ENCODE measurements at places on chromosomes 6 and 20.

DNA sequence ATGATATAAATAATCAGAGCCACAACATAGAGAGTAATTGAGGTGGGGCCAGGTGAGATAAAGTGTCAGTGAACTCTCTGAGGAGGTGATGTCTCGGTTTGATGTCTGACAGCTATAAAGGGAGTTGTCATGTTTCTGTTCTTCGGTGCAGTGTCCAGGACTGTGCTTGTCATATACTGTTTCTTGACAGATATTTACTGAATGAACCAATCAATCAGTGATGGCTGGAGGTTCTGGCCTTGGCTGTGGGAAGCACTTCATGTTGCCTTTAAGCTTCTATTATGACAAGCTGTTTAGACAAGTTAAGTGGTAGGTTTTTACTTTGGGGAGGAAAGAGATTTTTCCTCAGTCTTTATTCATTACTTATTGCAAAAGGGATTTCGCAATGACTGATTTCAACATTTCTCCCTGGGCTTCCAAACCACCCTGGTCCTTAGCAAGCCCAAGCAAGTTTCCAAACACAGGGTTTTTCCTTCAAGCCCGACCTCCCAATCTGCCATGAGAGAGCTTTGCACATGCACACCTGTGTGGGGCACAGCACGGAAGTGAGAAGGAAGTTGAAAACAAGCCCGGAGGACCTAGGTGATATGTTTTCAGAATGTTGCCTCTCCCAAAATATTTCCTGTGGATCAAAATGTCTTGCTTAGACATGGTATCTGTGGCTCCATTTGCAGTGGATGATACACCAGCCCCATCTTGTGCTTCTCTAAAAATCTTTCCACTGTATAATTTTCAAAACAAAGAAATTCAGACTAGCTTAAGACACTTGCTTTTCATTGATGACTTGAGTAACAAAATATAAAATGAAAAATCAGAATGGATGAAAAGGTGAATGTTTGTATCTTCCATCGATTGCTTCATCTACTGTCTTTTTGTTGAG is 567.3 kb upstream of the BTBD3 start:
- no peak for DNase-seq

GRCh38 chr20:24406750-24407149 is 62.7 kb upstream of the SYNDIG1 start:
- DNase-seq: peak; percentile 47

DNA sequence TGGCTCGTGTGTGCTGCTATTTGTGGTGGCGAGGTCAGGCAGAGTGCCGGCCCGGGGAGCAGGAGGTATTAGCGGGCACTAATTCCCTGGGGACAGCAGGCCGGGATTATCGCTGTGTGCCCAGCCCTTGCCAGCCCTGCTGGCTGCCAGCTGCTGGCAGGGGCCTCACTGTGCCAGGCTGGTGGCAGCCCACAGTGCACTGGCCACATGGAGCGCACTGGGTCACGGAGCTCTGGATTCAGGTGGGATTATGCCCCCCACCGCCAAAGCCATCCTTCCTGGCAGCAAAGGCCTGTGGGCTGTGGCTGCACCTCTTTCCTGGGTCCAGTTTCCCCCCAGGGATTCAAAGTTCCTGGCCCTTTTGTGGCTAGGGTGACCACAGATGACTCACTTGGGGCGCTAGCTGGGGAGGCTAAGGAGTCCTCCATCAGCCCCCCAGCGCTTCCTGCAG is 59.7 kb downstream of the YTHDF1 start:
- no peak for DNase-seq

DNA sequence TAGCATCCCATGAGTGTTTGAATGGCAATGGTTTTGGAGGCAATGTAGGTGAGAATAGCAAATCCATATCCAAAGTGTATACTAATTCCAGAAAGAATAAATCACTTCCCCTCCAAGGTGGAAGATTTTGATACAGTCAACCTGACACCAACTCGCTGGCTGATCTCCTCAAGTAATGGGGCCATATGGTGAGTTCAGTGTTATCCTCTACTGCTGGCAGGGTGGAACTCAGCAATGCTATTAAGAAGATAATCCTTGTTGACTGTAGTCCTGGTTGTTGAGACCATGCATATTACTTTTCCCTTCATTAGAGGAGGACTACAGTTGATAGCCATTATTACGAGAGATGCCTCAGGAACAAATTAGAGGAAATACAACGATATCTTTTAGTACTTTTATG is 17.8 kb upstream of the HLA-DQB1 start:
- DNase-seq: no peak

DNA sequence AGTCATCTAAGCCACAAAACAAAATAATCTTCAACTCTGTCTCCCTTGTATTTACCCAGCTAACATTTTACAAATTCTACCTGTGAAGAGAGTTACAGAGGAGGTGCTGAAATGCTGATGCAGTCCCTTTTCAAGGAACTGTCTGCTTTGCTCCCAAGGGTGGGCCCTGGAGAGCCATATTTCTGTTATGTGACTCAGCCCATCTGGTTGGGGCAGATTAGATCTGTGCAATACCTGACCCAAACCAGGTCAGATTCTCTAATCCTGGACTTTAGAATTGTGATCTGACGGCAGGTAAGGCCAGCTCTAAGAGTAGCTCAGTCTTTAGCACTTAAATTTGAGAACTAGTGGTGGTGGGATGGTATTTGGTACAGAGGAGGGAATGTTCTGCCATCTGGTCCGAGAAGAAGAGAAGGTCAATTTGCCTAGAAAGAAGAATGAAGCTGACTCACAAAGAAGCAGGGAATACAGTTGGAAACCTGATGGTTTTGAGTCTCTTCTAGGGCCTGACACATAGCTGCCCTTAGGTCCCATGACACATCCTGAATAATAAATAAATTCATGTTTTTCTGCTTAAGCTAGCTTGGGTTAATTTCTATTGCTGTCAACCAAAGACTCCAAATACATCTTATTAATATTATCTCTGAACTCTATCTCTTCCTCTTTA is 8.1 kb downstream of the ZNF311 start:
- DNase-seq: no peak

DNA sequence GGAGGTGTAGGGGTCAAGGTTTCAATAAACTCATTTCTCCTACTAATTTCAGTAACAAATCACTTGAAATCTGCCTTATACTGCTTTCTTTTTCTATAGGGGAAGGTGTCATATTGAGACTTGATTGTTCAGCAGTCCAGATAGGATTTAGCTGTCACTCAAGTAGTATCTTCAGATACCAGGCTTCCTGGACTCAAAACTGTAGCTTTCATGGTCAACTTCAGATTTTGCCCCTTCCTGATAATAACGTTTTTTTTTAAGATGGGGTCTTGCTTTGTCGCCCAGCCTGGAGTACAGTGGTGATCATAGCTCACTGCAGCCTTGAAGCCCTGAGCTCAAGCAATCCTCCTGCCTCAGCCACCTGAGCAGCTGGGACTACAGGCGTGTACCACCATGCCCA is 77.8 kb downstream of the JAG1 start:
- no peak for DNase-seq

DNA sequence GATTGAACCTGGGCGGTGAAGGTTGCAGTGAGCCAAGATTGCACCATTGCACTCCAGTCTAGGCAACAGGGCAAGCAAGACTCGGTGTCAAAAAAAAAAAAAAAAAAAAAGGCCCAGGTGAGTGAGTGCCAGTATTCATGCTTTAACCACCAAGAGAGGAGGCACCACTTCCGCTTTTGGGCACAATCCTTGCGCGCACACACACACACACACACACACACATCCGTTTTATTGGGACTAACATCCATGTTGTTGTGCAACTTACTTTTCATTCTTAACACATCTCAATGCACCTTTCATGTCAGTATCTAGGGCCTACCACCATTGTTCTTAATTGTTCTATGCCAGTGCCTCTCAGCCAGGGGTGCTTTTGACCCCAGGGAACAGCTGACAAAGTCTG is 263.0 kb downstream of the CDC5L start:
- no peak for DNase-seq

DNA sequence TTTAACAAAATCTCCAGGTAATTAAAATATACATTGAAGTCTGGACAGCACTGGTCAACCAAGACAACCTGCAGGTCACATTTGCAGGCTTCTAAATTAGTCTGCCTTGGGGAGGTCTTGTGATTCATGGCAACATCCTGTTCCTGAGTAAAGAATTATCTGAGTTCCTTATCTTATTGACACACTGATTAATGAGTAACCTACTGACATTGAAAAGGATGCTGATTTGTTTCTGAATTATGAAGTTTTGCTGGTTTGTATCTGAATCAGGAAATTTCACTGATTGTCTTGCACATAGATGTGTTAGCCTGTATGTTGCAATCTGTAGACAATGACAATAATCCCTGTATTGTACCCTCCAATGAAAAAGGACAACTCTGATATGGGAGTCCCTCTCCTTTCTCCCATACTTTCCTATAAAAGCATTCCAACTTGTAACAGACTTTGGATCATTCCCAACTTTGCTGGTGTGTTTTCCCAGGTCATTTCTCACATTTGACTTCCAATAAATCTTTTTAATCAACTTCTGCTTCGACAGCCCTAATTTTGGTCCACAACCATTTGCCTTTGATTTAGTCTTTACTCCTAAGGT is 80.0 kb downstream of the LAMP5 start:
- no peak for DNase-seq

GRCh38 chr6:127164565-127164964 is 46.1 kb downstream of the RSPO3 start:
- no peak for DNase-seq

GRCh38 chr6:71126506-71126905 is 162.1 kb upstream of the OGFRL1 start:
- no peak for DNase-seq

DNA sequence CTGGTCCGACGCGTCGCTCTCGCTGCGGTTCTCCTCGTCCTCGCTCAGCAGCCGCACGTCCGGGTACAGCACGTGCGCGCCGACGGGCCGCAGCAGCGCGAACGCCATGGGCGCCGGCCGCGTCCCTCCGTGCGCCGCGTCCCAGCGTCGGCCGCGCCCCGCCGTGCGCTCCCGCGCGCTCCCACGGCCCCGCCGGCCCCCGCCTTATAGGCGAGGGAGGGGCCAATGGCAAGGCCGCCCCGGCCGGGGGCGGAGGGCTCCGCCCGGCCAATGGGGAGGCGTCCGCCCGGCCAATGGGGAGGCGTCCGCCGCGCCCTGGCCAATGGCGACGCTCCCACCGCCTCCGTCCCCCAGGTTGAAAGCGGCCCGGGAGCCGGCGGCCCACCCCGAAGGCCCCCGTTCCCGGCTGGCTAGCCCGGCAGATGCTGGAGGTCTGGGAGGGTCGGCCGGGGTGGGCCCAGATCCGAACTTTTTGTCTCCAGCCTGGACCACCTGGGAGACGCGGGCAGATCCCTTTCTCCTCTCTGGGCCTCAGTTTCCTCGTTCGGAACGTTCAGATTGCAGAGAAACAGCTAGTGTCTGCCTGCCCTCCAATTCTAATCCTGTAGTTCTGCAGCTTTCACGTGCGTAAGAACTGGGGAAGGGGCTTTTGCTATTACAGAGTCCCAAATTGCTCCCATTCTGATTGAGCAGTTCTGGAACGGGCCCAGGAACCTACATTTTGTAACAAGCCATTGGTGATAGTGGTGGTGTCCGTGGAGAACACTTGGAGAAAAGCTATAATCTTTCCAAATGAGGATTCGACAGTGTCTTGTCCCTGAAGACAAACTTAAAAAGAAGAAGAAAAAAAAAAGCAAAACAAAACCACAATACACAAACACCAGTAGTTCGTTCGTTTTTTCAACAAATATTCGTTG is at the start of gene TCF15:
TSS of gene TCF15 (minus strand) at position 180 of the 917 bp plus-strand sequence. CDS start at position 108, 72 bp downstream.
- DNase-seq: no peak

GRCh38 chr6:65259059-65259458 is 448.0 kb downstream of the EYS start:
- DNase-seq: no peak

DNA sequence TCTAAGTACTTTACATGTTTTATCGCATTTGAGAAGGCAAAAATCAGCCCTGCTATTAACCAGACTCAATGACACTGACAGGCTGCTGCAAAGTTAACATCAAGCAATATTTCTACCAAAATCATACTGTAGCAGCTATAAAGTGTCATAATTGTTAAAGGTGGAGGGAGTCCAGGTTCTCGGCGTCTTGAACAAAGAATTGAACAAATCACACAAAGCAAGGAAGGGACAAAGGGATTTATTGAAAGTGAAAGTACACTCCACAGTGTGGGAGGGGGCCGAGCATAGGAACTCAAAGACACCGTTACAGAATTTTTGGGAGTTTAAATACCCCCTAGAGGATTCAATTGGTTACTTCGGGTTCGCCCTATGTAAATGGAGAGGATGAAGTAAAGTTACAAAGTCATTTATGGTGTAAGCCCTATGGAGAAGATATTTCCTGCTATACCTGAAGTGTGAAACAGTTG is 12.9 kb upstream of the ZNF391 start:
- DNase-seq: peak; percentile 11

GRCh38 chr6:14664112-14664601 is 546.6 kb downstream of the CD83 start:
- DNase-seq: no peak

- no peak for DNase-seq
Observed at GRCh38 chr6:69438113-69438512, 358.7 kb downstream of the LMBRD1 start.

- no peak for DNase-seq
Observed at GRCh38 chr6:33915134-33915533, 111.3 kb upstream of the MLN start.

DNA sequence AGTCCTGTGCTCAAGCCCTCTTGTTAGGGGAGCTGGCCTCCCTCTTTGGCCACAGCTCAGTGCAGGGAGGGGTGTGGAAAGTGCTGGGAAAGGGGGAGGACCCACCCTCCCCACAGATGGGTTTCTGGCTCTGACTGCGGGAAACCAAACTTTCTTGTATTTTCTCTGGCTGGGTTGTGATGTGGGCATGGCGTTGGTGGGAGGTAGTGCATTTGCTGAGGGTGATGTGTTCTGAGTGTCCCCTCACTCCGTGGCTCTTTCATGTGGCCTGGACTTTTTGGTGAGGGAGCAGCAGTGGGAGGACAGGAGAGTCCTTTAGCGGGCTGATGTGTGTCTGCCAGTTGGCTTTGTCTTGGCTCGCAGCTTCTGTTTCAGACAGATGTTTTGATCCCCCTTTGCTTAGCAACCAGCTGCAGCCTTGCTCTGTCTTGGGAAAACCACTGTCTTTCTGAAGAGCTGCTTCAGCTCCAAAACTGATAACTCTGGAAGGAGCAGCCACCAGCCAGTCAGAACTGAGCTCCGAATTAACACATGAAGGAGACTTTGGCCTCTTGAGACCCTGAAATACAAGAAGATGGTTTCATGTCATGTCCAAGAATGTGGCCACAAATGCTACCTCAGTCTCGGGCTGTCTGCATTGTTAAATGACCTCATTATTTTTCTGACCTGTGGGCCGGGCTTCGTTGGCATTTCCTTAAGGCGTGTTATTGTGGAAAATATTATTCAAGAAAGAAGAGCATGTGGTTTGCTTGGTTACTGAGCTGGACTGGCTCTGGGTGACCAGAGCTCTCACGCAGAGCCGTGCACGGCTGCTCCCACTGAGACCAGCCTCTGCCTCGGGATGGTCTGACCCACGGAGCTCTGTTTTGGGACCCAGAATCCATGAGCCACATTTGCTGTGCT is 21.5 kb downstream of the SYNJ2 start:
- peak; percentile 65 for DNase-seq

- no peak for DNase-seq
Observed at GRCh38 chr20:54774426-54774825, 299.0 kb downstream of the DOK5 start.

- DNase-seq: no peak
Observed at GRCh38 chr6:105677671-105678475, 275.0 kb upstream of the PREP start.

- no peak for DNase-seq
Observed at GRCh38 chr6:90530882-90531281, 56.0 kb downstream of the MAP3K7 start.

All from Ammon's horn (tissue), 1 donor.